Activated T-helper 1 cell treated with anti-CD3 and anti-CD28 coated beads, Interleukin-2, amount 50 U/mL, for 16 hours (primary cell): ENCODE measurements at places on chromosomes 2 and 18.

DNA sequence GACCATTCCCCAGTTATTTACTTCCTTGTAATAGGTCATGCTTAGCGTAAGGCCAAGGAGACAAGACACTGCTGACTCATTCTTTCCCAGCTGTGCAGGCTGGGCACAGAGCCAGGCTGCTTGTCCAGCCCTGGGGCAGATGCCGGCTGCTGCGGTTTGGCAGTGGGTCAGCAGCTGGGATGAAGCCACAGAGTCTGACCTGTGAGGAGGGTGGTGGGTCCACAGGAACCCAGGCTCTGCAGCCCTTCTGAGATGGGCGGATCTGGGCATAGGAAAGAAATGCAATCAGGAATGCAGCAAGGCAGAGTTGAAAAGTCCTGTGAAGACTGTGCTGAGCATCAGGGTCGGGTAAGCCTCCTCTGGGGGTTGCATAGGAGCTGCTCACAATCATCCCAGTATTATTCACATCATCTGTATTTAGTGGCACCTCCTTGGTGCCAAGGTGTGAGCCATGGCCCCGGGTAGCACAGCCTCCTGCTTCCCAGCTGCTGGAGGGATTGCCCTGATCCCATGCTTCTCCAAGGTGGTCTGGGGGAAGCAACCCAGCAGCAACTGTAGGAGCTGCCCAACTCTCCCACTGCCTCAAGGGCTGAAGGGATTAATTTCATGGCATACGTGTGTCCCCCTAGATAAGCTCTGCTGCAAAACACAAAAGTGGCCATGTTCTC, 139.0 kb downstream of the DDX1 start:
- DNase-seq, result no peak

GRCh38 chr2:233422649-233423551, 68.6 kb downstream of the DGKD start:
- DNase-seq, result no peak

DNA sequence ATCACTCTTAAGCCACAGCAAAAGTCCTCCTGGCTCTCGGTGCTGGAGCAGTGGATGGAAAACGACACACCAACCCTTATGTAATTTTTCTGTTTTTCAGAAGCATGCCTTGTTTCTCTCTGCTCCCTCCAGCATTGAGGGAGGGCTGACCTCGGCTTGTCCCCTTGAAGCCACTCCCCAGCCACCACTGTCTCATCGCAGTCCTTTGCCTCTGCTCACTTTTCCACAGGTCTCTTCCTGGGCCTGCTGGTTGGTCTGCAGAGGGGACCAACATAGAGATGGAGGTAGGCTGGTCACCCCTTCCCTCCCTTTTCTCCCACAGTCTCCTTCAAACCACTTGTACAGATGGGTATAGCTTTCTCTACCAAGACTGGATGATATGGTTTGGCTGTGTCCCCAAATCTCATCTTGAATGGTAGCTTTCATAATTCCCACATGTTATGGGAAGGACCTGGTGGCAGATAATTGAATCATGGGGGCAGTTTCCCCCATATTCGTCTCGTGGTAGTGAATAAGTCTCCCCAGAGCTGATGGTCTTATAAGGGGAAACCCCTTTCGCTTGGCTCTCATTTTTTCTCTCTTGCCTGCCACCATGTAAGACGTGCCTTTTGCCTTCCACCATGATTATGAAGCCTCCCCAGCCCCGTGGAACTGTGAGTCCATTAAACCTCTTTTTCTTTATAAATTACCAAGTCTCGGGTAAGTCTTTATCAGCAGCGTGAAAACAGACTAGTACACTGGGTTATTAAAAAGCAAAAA, 14.3 kb upstream of the RIOK3 start:
- no peak for DNase-seq

DNA sequence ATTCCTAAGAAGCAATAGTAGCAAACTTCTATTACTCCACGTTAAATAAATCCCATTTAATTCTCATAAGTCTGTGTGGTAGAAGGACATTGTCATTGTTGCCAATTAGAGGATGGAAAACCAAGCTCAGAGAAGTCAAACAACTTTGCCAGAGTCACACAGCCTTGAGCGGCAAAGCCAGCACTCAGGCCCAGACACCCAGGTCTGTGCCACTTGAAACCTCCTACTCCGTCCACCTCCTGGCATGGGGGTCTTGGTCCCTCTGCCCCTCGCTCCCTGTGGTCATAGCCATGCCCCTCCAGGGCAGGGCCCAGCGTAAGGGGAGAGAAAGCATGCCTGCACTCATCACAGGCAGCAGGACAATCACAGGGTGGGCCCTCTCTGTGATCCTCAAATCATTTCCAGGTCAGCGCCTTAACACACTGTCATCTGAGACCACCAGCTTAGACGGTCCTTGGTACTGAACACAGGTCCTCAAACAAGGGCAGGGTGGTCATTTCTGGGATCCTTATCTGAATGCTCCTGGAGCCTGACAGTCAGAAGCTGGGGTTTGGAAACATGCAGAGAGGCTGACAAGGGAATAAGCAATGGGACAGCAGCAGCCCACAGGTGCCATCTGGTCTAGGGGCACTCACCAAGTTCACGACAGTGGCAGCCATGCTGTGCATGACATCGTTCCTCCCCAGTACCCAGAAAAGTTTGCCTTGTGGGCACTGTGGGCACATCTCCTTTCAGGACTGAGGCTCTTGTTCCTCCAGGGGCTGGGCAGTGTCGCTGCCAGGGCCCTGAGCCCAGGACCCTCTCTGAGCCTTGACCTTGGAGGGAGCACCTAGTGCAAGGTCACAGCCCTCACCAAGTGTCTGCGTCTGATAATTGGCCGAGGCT, 38.2 kb downstream of the FAM178B start:
- DNase-seq, result no peak

GRCh38 chr2:66239655-66240054, 195.3 kb upstream of the MEIS1 start:
- DNase-seq, result no peak

DNA sequence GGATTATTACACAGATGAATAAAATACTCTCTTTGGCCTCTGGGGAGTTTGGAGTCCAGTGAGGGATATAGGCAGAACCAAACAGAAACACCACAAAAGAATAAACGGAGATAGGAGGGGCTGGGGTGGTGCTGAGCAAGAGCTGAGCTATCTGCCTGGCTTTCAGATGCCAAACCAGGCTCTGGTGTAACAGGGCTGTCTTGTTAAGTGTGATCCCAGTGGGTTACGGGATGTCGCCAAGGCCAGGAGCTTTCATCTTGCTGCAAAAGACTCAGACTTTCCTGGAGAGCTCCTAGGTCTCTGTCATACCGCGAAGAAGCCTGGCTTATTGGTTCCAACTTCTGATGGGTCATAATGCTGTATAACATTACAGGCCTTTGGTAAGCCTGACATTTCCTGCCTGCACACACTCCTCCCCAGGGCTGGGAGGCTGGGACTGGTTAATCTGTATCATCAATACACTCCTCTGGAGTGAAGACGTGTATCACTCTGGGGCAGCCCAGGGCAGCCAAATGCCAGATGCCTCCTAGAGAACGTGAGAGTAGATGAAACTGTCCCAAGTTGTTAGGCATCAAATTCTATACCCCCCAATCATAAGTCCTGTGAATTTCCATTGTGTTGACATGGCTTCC, 60.5 kb downstream of the STPG4 start:
- no peak for DNase-seq

DNA sequence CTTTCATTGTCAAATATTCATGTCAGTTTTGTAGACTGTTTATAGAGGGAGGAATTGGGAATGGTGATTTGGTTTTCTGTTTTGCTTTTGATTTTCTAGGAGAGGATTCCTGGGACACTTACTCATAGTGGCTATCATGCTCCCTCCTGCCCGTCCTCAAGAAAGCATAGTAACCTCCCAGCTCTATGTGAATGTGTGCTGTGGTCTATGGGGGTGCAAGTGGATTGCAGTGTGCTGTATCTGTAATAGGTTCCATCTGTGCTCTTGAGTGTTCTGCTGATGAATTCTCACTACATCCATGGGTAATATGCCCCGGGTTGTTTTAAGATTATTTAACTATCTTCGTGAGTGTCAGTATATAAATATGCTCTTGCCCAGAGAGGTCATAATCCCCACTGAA, 811.3 kb downstream of the CNTNAP5 start:
- DNase-seq, result no peak

- no peak for DNase-seq
Measured at GRCh38 chr2:15023221-15023620, 390.7 kb downstream of the LRATD1 start.

- DNase-seq, result no peak
Measured at GRCh38 chr2:122692400-122693083, 937.1 kb downstream of the TSN start.

GRCh38 chr18:9925795-9926194, 12.0 kb downstream of the VAPA start:
- DNase-seq, result no peak

GRCh38 chr2:107772353-107772752, 54.3 kb upstream of the RGPD4 start:
- DNase-seq, result no peak

DNA sequence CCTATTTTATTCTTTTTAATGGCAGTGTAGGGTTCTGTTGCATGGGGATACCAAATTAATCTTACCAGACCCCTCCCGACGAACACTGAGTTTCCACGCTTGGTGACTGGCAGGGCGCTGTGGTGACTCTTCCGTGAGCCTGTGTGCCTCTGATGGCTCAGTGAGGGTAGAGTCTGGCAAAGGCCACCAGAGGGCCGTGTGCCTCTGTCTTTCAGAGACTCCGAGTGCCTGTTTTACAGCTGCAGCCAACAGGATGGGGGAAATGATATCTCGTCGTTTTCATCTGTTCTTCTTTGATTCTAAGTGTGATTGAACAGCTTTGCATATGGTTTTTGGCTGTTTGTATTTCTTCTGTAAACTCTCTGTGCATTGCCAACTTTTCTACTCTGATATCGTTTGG, 99.8 kb downstream of the ZNF236 start:
- no peak for DNase-seq

DNA sequence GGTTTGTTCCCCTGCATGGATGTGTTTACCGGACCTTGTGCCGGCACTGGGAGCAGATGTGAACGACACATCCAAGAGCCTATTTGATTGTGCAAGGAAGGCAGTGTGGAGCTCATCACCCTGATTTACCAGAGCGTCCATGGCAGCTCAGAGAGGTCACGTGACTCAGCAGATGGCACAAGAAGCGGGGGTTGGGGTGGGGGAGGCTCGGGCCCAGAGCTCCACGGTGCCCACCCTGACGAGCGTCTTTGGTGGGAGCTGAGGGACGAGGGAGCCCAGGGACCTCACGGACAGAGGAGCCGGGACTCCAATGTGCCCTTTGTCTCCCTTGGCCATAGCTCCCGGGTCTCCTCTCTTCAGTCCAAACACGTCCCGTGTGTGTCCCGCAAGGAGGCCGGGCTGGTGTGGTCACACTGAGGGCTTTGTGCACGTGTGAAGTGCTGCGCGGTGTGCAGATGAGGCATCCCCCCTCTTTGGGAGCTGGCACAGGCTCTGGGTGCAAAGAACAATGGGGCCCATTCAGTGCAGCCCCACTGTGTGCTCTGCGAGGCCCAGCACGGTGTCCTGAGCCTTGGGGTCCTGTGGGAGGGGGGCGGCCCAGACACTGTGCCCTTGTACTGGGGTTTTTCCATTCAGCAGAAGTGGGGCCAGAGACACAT, 15.5 kb downstream of the KCNIP3 start:
- DNase-seq, result no peak

DNA sequence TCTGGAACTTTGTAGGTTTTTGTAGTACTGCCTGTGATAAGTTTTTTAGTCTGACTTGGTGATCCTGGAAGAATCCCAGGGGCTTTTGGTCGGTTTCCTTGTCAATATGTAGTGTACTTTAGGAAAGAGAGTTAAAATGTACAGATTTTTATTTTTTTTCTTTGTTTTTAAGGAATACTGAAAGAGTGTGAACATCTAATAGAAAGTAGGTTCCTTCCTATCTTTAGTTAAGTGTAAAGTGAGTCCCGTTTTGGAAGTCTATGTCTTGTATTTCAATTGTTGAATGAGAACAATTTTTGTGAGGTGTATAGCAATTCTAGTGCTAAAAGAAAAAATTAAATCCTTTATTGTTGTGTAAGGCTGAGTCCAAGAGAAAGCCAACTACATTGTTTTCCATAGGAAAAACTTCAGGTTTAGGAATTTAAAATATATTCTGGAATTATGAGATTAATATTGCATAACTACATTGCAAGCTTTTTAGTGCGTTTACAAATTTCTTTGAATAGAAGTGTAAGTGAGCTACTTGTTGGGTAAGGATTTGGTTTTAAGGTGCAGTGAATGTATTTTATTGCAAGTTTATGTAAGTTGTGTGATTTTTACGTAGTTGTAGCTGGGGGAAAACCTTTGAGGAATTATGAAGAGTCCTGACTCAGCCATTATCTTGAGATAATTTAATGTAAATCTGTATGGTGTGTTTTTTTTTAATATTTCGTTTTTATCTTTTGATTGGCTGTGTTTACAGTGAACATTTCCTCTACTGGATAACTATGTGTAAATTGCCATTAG, 1.7 kb downstream of the VAPA start:
- DNase-seq, result no peak

DNA sequence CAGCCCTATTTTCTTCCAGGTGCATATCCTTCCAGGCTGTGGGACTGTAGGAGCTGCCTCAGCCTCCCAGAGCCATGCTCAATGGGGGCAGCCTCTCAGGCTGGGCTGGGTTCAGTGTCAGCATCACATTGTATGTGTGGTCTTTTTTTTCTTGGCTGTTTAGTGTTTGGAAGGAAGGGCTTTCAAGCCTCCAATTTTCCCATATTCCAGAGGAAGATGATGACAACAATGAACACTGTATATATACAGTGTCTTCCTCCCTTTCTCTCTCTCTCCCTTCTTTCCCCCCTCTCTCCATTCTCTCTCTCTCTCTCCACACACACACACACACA, 326.4 kb downstream of the DYSF start:
- no peak for DNase-seq

DNA sequence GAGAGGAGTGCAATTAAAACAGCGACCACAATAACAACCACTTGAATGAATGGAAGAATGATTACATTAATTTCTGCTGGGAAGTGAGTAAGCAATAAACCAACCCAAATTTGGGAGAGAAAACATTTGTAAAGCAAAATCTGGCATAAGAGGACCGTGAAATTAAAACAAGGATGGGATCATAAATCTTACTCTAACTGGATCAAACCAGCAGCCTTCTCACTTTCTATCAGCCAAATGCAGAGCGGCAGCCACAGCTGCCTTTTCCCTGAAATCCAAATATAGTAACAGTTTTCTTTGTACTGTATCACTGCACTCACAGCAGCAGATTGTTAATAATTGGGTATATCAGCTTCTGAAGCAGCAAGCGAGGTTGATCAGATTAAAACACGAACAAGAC, 245.2 kb upstream of the REG3G start:
- no peak for DNase-seq

- DNase-seq, result no peak
Measured at GRCh38 chr18:35460736-35461161, 37.0 kb downstream of the INO80C start.

GRCh38 chr2:55159037-55159651, 72.9 kb downstream of the CLHC1 start:
- no peak for DNase-seq
